ENCODE measurements at places on chromosomes 13 and 19.

GRCh38 chr19:51365211-51365964 lies 800 bp downstream of the ETFB start:
- peak; percentile 65 for DNase-seq

DNA sequence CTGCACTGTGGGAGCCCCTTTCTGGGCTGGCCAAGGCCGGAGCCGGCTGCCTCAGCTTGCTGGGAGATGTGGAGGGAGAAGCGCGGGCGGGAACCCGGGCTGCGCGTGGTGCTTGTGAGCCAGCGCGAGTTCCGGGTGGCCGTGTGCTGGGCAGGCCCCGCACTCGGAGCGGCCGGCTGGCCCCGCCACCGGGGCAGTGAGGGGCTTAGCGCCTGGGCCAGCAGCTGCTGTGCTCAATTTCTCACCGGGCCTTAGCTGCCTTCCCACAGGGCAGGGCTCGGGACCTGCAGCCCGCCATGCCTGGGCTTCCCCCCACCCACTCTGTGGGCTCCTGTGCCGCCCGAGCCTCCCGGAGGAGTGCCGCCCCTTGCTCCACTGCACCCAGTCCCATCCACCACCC lies 669.1 kb downstream of the PCDH9 start:
- DNase-seq = no peak

- no peak for DNase-seq
Measured at GRCh38 chr19:15123031-15123890, 16.1 kb downstream of the SYDE1 start.

GRCh38 chr13:63855457-63856118 lies 2439.9 kb upstream of the PCDH20 start:
- DNase-seq = peak; percentile 63

GRCh38 chr19:16001481-16002312 lies 52.9 kb downstream of the OR10H4 start:
- DNase-seq = peak; percentile 91

- DNase-seq = no peak
Measured at GRCh38 chr13:40379794-40380578, 286.5 kb downstream of the FOXO1 start.

Data from choroid plexus epithelial cell (primary cell).